ENCODE measurements at places on chromosomes 1 and 21. TPM values are rescaled to one million over a fixed set of nuclear protein-coding genes. Genes with fewer than 3 reads are reported as not detected.
A peak's percentile ranks its signal among the peaks of the same experiment; 100 is the strongest.

CFHR3 gene
- total RNA-seq, result not detected

RAB3B gene
- total RNA-seq, result 0.05 TPM

DDAH1 gene
- not detected for total RNA-seq

KLHDC7A gene
- total RNA-seq, result not detected

SYTL1 gene
- 26.3 TPM for total RNA-seq

NPHS2 gene
- not detected for total RNA-seq

HTR6 gene
- not detected for total RNA-seq

RAB13 gene
- 2.2 TPM for total RNA-seq

SIM2 gene
- 0.47 TPM for total RNA-seq

DNA sequence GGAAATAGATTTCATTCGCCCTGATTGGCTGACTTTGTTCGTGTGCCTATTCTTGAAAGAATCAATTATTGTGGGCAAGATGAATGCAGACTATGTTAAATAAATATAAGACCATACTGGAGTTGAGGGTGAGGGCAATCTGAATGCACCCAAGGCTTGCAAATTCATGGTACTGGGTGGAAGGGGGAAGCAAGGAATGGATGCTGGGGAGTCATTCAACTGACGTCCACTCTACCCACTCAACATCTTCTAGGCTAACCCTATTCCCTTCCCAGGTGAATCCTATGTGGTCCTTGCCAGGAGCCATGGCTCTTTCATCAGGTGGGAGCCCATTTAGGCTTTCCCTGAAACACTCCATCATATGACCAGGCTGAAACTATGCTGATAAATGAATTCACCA, 5.7 kb upstream of the CYP4B1 start:
- no peaks in the 10 kb centered on the region for H3K36me3 ChIP-seq
- H3K27ac ChIP-seq, result no peak overlapping the region
- no peaks in the 10 kb centered on the region for H3K4me1 ChIP-seq
- H3K27me3 ChIP-seq, result peaks cover 8% of the 10 kb centered on the region

- no peak for DNase-seq
- peaks cover 5% of the 10 kb centered on the region for H3K4me1 ChIP-seq
- no peaks in the 10 kb centered on the region for H3K36me3 ChIP-seq
- peaks cover 22% of the 10 kb centered on the region for H3K27me3 ChIP-seq
- no peak overlapping the region for H3K27ac ChIP-seq
Measured at GRCh38 chr1:61135291-61135690, 52.9 kb downstream of the NFIA start.

DNA sequence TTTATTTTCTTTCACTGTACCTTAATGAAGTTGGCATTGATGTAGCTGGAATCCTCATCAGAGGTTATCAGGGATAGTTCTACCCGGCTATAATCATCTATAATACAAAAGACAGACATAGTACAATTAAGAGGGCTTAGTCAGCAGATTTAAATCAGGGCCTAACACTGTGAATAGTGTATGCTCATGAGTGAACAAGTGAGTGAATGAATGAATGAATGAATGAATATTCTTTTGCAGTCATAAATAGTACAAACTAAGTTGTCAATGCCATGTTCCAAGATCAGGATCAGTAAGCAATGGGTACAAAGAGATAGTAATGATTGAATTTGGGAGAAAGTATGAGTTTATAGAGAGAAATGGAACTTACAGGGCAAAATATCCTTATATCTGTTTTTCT, 12.5 kb downstream of the PTPN22 start:
- no peak overlapping the region for H3K4me3 ChIP-seq
- DNase-seq, result no peak
- H3K36me3 ChIP-seq, result peaks cover 65% of the 10 kb centered on the region
- no peaks in the 10 kb centered on the region for H3K27me3 ChIP-seq
- peaks cover 50% of the 10 kb centered on the region for H3K4me1 ChIP-seq
- H3K27ac ChIP-seq, result peak overlapping the region; percentile 31

- no peak for DNase-seq
- peaks cover 3% of the 10 kb centered on the region for H3K36me3 ChIP-seq
- H3K4me1 ChIP-seq, result peaks cover 15% of the 10 kb centered on the region
- no peak overlapping the region for H3K4me3 ChIP-seq
- no peak overlapping the region for H3K27ac ChIP-seq
Measured at GRCh38 chr1:85093644-85094043, 45.3 kb upstream of the MCOLN3 start.

- peaks cover 28% of the 10 kb centered on the region for H3K36me3 ChIP-seq
- H3K4me3 ChIP-seq, result no peak overlapping the region
- H3K27ac ChIP-seq, result no peak overlapping the region
- peaks cover 34% of the 10 kb centered on the region for H3K4me1 ChIP-seq
- H3K27me3 ChIP-seq, result no peaks in the 10 kb centered on the region
Measured at GRCh38 chr1:21161842-21162241, 14.9 kb downstream of the EIF4G3 start.

GRCh38 chr1:230152999-230153398, 86.0 kb downstream of the GALNT2 start:
- no peak overlapping the region for H3K4me3 ChIP-seq
- no peaks in the 10 kb centered on the region for H3K36me3 ChIP-seq
- peaks cover 39% of the 10 kb centered on the region for H3K4me1 ChIP-seq
- DNase-seq, result no peak
- no peaks in the 10 kb centered on the region for H3K27me3 ChIP-seq

DNA sequence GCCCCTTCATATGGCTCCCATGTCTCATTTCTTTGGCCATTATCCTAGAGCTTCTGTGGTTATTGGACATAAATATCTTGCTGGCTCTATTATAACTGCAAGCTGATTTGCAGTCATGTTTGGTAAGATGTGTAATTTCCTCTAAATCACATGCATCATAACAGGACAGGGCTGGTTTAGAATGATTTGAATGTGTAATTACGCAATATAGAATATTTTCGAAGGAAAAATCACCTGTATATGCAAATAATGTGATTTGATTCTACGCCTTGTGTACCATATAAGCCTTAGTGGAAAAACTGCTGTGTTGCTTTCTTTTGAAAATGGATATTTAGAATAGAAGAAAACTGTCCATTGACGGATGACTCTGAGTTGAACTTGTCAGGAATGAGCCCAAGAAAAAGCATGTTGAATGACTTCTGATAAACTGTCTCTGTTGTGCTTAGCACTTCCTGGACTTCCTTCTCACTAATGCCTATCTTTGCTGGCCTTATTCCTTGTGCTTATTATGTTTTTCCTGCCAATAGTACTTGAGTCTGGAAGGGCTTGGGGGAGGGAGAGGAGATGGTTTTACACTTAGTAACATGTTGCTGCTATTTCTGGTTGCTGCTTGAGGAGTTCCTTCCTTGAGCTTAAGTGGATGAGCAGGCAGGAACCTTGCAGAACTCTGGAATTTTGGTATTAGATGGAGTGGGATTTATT, 6.5 kb downstream of the CACHD1 start:
- no peak overlapping the region for H3K4me3 ChIP-seq
- no peak overlapping the region for H3K27ac ChIP-seq
- no peaks in the 10 kb centered on the region for H3K36me3 ChIP-seq
- peaks cover 4% of the 10 kb centered on the region for H3K4me1 ChIP-seq
- DNase-seq, result no peak

- peaks cover under 1% of the 10 kb centered on the region for H3K36me3 ChIP-seq
- H3K27ac ChIP-seq, result no peak overlapping the region
- H3K27me3 ChIP-seq, result peaks cover 17% of the 10 kb centered on the region
- DNase-seq, result no peak
- H3K4me3 ChIP-seq, result no peak overlapping the region
Measured at GRCh38 chr1:43536864-43537358, 6.2 kb downstream of the PTPRF start.

DNA sequence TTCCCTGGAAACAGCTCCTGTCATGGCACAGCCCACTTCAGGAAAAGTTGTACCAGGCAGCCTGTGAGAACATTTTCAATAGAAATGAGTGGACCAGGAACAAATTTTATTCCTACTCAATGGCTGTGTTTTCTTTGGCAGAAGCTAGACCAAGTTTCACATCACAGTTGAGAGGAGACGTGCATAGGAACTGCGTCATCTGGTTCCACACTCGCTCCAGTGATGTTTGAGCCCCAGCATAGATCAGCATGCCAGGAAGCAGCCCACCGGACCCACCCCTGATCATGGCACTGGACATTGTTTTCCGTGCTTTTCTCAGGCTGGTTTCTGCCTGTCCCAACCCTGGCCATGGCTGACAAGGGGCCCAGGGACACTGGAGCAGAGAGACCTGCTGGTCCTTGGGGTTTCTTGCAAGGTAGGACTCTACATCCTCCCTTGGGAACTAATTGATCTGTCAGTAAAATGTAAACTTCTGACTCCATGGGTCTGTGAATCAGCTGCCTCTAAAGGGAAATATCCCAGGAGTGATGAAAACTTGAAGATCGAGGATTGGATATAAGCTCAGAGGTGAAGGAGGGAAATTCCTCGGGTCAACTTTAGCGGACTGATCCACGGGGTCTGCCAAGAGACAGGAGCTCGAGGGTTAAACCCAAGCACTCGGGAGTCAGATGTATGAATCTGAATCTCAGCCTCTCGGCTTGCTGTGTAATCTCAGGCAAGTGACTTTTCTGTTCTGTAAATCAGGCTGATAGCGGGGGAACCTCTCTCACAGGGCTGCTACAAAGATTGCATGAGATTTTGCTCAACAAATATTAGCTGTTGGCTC, 35.7 kb downstream of the NEK2 start:
- DNase-seq, result no peak
- H3K27me3 ChIP-seq, result no peaks in the 10 kb centered on the region
- no peaks in the 10 kb centered on the region for H3K4me1 ChIP-seq

GRCh38 chr1:201714542-201715329, 114.2 kb upstream of the IPO9 start:
- H3K4me3 ChIP-seq, result no peak overlapping the region
- H3K4me1 ChIP-seq, result no peaks in the 10 kb centered on the region
- DNase-seq, result no peak
- H3K27me3 ChIP-seq, result no peaks in the 10 kb centered on the region
- H3K36me3 ChIP-seq, result no peaks in the 10 kb centered on the region

GRCh38 chr1:234525099-234525799, 46.3 kb upstream of the TARBP1 start:
- no peak for DNase-seq
- H3K27me3 ChIP-seq, result peaks cover 2% of the 10 kb centered on the region
- no peak overlapping the region for H3K4me3 ChIP-seq
- H3K4me1 ChIP-seq, result peaks cover 23% of the 10 kb centered on the region

DNA sequence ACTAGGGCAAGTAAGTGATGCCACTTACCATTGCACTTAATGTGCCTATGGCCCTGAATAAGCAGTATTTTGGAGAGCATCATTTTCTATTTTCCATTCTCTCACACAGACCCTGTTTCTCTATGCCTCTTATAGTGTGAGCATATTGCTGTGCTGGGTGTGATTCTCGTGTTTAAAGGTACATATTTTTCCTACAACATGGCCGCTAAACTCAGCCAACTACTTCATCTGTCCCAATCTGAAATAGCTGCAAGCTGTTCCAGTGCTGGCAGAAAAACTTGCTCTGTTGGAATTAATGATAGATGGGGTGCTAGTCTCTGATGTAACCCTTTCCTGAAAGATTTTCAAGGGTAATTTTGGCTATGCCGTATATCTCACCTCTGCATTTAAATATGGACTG, 97.5 kb downstream of the ZNF326 start:
- no peak for DNase-seq
- H3K36me3 ChIP-seq, result no peaks in the 10 kb centered on the region
- no peaks in the 10 kb centered on the region for H3K4me1 ChIP-seq
- no peak overlapping the region for H3K27ac ChIP-seq
- no peak overlapping the region for H3K4me3 ChIP-seq

- no peak for DNase-seq
- H3K27me3 ChIP-seq, result peaks cover 13% of the 10 kb centered on the region
- H3K36me3 ChIP-seq, result no peaks in the 10 kb centered on the region
- H3K4me1 ChIP-seq, result no peaks in the 10 kb centered on the region
Measured at GRCh38 chr1:83960669-83961277, 38.2 kb downstream of the TTLL7 start.

DNA sequence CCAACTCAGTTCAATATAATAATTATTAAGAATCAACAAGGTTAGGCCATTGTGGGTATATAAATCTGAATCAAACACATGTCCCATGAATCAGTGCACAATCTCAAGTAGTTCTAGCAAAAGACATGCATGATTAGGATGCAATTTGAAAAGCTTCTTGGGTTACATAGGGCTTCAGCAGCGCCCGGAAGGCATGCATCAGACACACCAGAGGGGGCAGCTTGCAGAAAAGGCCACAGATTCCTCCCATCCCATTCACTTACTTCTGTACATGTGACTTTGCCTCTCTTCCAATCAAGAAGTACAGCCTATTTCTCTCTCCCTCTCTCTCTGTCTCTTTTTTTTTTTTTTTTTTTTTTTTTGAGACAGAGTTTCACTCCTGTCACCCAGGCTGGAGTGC, 91.8 kb downstream of the KCNN3 start:
- DNase-seq, result no peak
- H3K27ac ChIP-seq, result no peak overlapping the region
- H3K4me3 ChIP-seq, result no peak overlapping the region
- H3K27me3 ChIP-seq, result peaks cover 2% of the 10 kb centered on the region
- H3K4me1 ChIP-seq, result peaks cover 28% of the 10 kb centered on the region

DNA sequence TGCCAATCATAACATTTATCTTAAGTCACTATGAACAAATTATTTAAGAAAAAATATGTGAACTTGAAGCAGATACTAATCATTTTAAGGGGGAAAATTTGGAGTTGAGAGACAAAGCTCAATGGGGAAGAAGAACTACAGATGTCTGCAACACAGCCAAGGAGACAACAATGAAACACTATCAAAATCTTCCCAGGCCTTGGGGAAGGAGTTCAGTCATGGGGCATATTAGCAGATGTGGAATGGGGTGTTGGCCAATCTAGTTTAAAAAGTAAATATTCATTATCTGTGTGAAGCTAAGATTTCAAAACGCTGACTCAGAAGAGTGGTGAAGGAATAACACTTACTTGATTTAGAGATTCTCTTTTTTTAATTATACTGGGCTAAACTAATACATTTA, 671.6 kb upstream of the ZP4 start:
- H3K27me3 ChIP-seq, result no peaks in the 10 kb centered on the region
- H3K36me3 ChIP-seq, result no peaks in the 10 kb centered on the region
- DNase-seq, result no peak
- H3K4me3 ChIP-seq, result no peak overlapping the region
- no peak overlapping the region for H3K27ac ChIP-seq

- no peaks in the 10 kb centered on the region for H3K36me3 ChIP-seq
- H3K27ac ChIP-seq, result no peak overlapping the region
- H3K4me3 ChIP-seq, result no peak overlapping the region
- H3K4me1 ChIP-seq, result no peaks in the 10 kb centered on the region
Measured at GRCh38 chr1:191709215-191709614, 449.0 kb upstream of the RGS18 start.

DNA sequence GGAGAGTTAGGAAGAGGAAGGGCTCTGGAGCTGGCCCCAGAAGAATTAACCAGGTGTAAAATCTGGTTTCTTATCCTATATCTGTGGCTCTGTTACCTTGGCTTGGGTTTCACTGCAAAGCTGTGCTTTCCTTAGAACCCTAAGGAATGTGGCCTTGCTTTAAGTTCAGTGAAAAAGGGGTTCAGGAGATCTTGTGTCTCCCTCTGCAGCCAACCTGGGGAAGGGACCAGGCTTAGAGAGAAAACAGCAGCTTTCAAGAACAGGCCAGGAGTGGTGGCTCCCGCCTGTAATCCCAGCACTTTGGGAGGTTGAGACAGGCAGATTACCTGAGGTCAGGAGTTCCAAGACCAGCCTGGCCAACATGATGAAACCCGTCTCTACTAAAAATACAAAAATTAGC, 16.1 kb upstream of the MYCL start:
- DNase-seq, result no peak
- no peak overlapping the region for H3K27ac ChIP-seq
- H3K27me3 ChIP-seq, result peaks cover 6% of the 10 kb centered on the region
- H3K4me1 ChIP-seq, result no peaks in the 10 kb centered on the region
